ENCODE measurements at places on chromosomes 13 and 19.

DNA sequence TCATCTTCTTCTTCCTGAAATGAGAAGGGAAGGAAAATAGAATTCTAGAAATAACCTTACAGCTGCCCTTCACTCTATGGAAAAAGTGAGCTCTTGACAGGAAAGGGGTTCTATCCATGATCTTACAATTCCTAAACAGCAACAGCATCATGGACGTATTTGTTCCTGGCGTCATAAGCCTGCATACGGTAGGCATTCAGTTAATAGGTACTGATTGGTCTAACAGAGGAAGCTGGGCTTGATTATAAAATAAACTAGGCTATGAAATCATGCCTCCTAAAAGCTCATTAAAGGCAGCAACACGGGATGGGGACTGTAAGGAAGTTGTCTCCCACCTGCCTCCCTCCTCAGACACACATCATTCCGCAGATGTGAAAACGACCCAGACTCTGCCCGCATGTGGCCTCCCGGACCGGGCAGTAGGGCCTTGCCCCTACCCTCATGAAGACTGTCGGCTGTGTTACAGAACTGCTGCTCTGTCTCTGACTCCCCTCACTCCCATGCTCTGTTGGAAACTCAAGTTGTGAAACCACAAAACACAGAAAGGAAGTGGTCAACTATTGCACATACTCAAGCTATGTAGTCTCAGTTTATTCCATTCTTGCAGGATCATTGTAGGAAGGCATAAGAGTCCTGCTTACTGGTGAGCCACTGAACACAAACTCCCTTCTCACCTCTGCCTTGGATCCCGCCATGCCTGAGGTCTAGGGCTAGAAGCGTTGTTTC, 129.8 kb downstream of the DLEU7 start:
- no peaks in the 10 kb centered on the region for H3K36me3 ChIP-seq
- peak; percentile 61 for DNase-seq
- no peaks in the 10 kb centered on the region for H3K27me3 ChIP-seq
- no peaks in the 10 kb centered on the region for H3K4me1 ChIP-seq
- H3K4me3 ChIP-seq = no peak overlapping the region
- H3K27ac ChIP-seq = no peak overlapping the region

DNA sequence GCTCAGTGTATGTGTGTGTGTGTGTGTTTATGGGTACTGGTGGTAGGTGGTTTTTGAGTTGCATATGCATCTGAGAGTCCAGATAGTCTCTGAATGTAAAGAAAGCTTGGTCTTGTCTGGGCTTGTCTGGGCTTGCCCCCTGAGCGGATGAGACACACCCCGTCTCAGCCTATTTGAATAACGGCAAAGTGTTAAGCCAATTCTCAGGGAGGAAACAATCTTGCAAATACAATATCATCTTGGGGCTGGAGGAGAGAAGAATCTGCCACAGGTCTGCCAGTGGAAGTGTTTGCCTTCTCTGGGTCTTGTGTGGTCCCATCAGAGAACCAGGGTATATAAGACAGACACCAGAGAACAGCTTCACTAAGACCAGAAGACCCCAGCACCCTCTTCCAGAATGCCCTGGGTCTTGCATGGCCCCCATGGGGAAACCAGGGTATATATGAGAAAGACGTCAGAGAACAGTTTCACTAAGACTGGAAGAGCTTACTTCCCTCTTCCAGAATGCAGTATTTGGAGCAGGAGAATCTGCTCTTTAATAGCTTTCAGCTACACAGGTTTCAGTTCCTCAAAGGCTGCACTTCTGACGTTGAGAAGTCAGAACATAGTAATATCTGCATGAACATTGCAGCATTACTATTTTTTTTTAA, 13.3 kb downstream of the CD70 start:
- no peaks in the 10 kb centered on the region for H3K4me1 ChIP-seq
- H3K27me3 ChIP-seq = no peaks in the 10 kb centered on the region
- H3K4me3 ChIP-seq = no peak overlapping the region
- H3K36me3 ChIP-seq = no peaks in the 10 kb centered on the region

GRCh38 chr19:35045667-35046300, 4.3 kb downstream of the HPN start:
- H3K4me1 ChIP-seq = peaks cover 9% of the 10 kb centered on the region
- H3K36me3 ChIP-seq = no peaks in the 10 kb centered on the region
- no peak overlapping the region for H3K4me3 ChIP-seq
- no peak for DNase-seq
- H3K27me3 ChIP-seq = no peaks in the 10 kb centered on the region
- no peak overlapping the region for H3K27ac ChIP-seq

GRCh38 chr13:101433895-101434294, 17.6 kb upstream of the NALCN start:
- no peaks in the 10 kb centered on the region for H3K27me3 ChIP-seq
- H3K27ac ChIP-seq = no peak overlapping the region
- H3K36me3 ChIP-seq = no peaks in the 10 kb centered on the region
- no peak overlapping the region for H3K4me3 ChIP-seq

DNA sequence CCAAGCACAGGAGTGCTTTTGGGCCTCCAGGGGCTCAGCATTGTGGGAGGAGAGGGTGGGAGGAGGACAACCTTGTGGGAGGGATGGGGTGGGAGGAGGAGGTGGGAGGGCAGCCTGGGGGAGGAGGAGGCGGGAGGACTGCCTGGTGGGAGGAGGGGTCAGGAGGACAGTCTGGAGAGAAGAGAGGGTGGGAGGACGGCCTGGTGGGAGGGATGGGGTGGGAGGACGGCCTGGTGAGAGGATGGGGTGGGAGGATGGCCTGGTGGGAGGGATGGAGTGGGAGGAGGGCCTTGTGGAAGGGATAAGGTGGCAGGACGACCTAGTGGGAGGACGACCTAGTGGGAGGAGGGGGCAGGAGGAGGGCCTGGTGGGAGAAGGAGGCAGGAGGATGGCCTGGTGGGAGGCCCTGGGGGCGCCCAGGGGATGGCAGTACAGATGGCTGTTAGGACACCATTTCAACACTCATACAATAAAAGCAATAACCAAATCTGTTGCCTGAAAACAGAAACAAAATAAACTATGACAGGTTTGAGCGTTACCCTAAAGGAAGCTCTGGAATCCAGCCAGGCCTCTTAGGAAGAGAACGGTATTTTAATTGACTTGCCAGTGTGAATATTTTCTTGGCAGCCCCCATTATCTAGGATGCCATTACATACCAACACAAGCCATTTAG, 63.7 kb downstream of the CRYL1 start:
- H3K4me3 ChIP-seq = no peak overlapping the region
- H3K27ac ChIP-seq = peak overlapping the region; percentile 70
- H3K27me3 ChIP-seq = no peaks in the 10 kb centered on the region
- no peaks in the 10 kb centered on the region for H3K36me3 ChIP-seq
- DNase-seq = peak; percentile 78

- H3K27me3 ChIP-seq = no peaks in the 10 kb centered on the region
- peaks cover 9% of the 10 kb centered on the region for H3K4me1 ChIP-seq
- DNase-seq = peak; percentile 29
- peak overlapping the region; percentile 73 for H3K4me3 ChIP-seq
- no peak overlapping the region for H3K27ac ChIP-seq
- no peaks in the 10 kb centered on the region for H3K36me3 ChIP-seq
Measured at GRCh38 chr19:32691952-32692726, 518 bp downstream of the NUDT19 start.

GRCh38 chr19:48623556-48624066, 4.3 kb downstream of the SPHK2 start:
- H3K36me3 ChIP-seq = peaks cover 3% of the 10 kb centered on the region
- no peaks in the 10 kb centered on the region for H3K27me3 ChIP-seq
- H3K27ac ChIP-seq = peak overlapping the region; percentile 76
- no peak for DNase-seq

GRCh38 chr13:75864718-75865117, 228.6 kb downstream of the LMO7 start:
- no peaks in the 10 kb centered on the region for H3K27me3 ChIP-seq
- no peaks in the 10 kb centered on the region for H3K36me3 ChIP-seq
- no peak overlapping the region for H3K4me3 ChIP-seq
- H3K27ac ChIP-seq = no peak overlapping the region

- H3K27ac ChIP-seq = no peak overlapping the region
- H3K36me3 ChIP-seq = no peaks in the 10 kb centered on the region
- no peak overlapping the region for H3K4me3 ChIP-seq
- peak; percentile 61 for DNase-seq
Measured at GRCh38 chr19:20318616-20319015, 151.6 kb downstream of the ZNF486 start.

- no peak overlapping the region for H3K27ac ChIP-seq
- no peaks in the 10 kb centered on the region for H3K27me3 ChIP-seq
- H3K36me3 ChIP-seq = no peaks in the 10 kb centered on the region
- no peaks in the 10 kb centered on the region for H3K4me1 ChIP-seq
- H3K4me3 ChIP-seq = no peak overlapping the region
- DNase-seq = no peak
Measured at GRCh38 chr13:31240921-31241320, 41.1 kb downstream of the B3GLCT start.

- H3K4me3 ChIP-seq = no peak overlapping the region
- no peak for DNase-seq
- H3K4me1 ChIP-seq = no peaks in the 10 kb centered on the region
Measured at GRCh38 chr13:31605076-31605860, 134.1 kb upstream of the RXFP2 start.

- H3K27ac ChIP-seq = no peak overlapping the region
- no peak for DNase-seq
- H3K4me1 ChIP-seq = peaks cover 2% of the 10 kb centered on the region
- H3K36me3 ChIP-seq = no peaks in the 10 kb centered on the region
- H3K4me3 ChIP-seq = no peak overlapping the region
Measured at GRCh38 chr13:98108341-98108740, 34.6 kb upstream of the FARP1 start.

- H3K27me3 ChIP-seq = no peaks in the 10 kb centered on the region
- H3K4me3 ChIP-seq = no peak overlapping the region
- H3K4me1 ChIP-seq = no peaks in the 10 kb centered on the region
- H3K36me3 ChIP-seq = no peaks in the 10 kb centered on the region
- no peak overlapping the region for H3K27ac ChIP-seq
Measured at GRCh38 chr13:93732186-93732585, 505.6 kb downstream of the GPC6 start.

DNA sequence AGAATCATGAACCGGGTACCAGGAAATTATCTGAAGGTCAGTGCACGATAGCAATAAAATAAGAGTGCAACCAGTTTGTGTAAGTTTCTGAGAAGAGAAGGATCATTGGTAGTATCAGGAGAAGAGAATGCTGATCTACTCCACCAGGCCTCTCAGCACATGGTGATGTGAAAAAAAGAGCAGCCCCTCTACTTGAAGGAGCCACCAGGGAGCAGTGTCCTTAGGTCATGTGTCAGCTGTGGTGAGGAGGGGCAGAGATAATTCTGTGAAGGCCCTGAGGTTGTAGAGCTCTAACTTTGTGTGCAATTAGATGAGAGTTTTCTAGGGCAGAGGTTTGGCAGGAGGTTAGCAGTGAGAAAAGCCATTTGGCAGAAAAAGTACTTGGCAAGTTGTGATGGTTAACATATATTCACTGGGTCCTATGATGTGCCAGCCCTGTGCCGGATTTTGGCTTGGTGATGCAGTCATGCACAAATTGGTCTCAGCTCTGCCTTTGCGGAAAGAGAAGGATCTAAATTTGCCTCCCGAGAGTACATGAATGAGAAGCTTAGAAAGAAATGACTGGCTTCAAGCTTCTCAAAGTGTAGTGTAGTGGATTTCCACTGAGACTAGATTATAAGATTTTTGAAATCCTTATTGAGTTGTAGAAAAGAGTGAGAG, 19.2 kb upstream of the ZC3H13 start:
- no peak overlapping the region for H3K4me3 ChIP-seq
- no peak for DNase-seq
- no peak overlapping the region for H3K27ac ChIP-seq
- H3K36me3 ChIP-seq = no peaks in the 10 kb centered on the region

- H3K27me3 ChIP-seq = no peaks in the 10 kb centered on the region
- H3K27ac ChIP-seq = no peak within 1 kb of the TSS
- peaks cover 4% of the 10 kb centered on the region for H3K4me1 ChIP-seq
- H3K4me3 ChIP-seq = peak within 1 kb of the TSS; percentile 52
- DNase-seq = no peak
Measured at GRCh38 chr19:39296055-39296645, at the start of gene IFNL1. IFNL1 (plus strand) TSS chr19:39296407; CDS start chr19:39296422, 15 bp downstream.

GRCh38 chr13:39916330-39916729, 260.9 kb downstream of the COG6 start:
- no peak overlapping the region for H3K27ac ChIP-seq
- no peak for DNase-seq
- no peaks in the 10 kb centered on the region for H3K27me3 ChIP-seq

Measured in trophoblast cell (in vitro differentiated cells and primary cell).